ENCODE measurements at places on chromosomes 5 and 9.

DNA sequence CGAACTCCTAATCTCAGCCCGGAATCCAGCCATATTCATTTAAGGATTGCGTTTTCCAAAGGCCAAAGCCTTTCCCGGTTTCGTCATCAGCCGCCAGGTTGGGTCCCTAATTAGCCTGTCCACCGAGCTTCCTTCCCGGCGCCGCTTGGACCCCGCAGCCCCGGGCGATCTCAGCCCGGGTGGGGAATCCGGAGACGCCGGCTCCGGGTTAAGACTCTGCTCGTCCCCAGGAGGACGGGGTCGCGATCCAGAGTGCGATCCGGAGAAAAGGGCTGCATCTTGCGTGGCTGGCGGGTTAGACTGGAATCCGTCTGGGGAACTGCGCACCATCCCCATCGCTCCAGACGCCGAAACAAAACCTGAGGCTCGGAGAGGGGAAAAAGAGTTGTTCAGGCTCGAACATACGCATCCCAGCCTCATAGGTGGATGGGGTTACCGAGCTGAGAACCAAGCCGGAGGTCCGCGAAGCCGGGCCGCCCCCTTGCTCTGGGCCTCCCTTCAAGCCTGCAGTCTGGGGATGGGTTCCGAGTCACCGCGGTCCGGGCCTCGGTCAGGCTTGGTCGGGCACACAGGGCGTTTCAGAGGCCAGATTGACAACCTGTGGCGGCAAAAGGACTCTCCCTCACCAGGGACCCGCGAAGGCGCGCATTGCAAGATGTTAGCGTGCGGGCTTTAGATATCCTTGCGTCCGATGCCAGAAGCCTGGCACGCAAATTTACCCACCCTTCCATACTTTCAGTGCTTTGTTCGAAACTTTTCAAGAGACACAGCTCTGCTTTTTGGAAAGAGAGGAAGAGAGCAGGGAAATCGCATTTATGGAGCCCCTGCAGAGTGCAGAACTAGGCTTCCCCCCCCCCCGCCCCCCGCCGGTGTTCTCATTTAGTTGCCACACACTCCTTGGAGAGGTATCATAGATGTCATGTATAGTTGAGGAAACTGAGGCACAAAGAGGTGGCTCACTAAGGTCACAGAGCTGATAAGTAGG lies 7.9 kb downstream of the MSX2 start:
- no peak for DNase-seq

DNA sequence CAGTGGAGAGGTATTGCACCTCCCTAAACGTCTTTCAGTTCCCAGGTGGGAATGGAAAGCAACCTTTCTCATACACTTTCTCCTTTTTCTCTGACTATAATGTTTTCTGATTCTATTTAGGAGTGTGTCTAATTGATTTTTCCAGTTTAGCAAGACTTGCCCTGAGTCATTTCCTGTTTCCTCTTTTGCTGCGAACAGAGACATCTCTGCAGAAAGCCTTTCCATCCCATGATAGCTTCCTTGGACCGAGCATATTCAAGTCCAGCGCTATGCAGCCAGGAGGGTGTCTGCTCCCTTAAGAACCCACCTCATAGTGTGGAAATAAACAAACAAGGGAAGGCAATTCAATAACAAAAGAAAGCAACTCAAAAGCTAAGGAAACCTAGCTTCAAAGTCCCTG lies 60.0 kb upstream of the CDH6 start:
- no peak for DNase-seq

DNA sequence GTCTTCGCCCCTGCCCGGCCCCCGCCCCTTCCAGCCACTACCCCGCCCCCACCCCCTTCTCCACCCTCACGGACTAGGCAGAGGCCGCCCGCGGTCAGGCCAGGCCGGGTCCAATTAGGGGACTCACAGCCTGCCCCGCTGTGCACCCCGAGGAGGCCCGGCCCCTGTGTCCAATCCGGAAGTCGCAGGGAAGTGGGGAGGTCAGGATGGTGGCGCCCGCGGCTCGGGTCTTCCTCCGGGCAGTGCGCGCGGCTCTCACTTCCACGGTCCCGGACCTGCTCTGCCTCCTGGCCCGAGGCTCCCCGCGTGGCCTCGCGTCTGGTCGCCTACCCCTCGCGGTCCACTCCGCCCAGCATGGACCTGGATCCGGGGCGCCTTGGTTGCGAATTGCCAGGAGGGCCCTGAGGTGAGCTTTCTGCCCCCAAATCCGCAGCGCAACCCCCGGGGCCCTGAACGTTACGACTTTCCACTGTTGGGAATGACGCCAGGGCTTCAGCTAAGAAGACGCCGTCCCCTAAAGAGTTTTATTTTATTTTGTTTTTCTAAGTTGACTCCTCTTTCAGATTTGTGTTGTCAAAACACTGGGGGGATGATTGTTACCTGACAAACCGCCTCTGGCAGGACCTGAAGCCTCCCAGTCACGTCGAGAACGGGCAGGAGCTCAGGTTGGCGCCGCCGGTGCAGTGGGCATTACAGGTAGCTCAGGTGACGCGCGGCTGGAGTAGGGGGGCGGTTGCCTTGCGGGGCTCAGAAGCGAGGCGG lies 763 bp upstream of the IRX2 start:
- no peak for DNase-seq

- DNase-seq: peak; percentile 19
Measured at GRCh38 chr5:132825033-132825833, 5.2 kb downstream of the SHROOM1 start.

- no peak for DNase-seq
Measured at GRCh38 chr9:9615086-9615485, 997.7 kb downstream of the PTPRD start.

- DNase-seq: no peak
Measured at GRCh38 chr9:76289042-76289441, 105.2 kb downstream of the RFK start.
